Activated CD4-positive, alpha-beta T cell treated with anti-CD3 and anti-CD28 coated beads for 36 hours (primary cell): ENCODE measurements at places on chromosomes 5 and 9. TPM values are rescaled to one million over a fixed set of nuclear protein-coding genes. Genes with fewer than 3 reads are reported as not detected.

ARHGEF37 gene
- 1.7 TPM for total RNA-seq

FBP2 gene
- not detected for total RNA-seq

SLC34A3 gene
- not detected for total RNA-seq

FGF10 gene
- not detected for total RNA-seq

MARCOL gene
- total RNA-seq, result not detected

TAF11L10 gene
- not detected for total RNA-seq

MRPL36 gene
- total RNA-seq, result 51.4 TPM

GABBR2 gene
- total RNA-seq, result not detected

SPATA31D4 gene
- total RNA-seq, result not detected

ALDOB gene
- not detected for total RNA-seq

SNCAIP gene
- total RNA-seq, result not detected

ZNF484 gene
- 7.2 TPM for total RNA-seq

- DNase-seq, result peak; percentile 75
Observed at GRCh38 chr9:21965401-21965951, 28.7 kb downstream of the CDKN2A start.

GRCh38 chr9:19009391-19009965 lies 23.5 kb downstream of the SAXO1 start:
- no peak for DNase-seq

GRCh38 chr9:8633784-8634183 lies 834.2 kb upstream of the DMAC1 start:
- no peak for DNase-seq

DNA sequence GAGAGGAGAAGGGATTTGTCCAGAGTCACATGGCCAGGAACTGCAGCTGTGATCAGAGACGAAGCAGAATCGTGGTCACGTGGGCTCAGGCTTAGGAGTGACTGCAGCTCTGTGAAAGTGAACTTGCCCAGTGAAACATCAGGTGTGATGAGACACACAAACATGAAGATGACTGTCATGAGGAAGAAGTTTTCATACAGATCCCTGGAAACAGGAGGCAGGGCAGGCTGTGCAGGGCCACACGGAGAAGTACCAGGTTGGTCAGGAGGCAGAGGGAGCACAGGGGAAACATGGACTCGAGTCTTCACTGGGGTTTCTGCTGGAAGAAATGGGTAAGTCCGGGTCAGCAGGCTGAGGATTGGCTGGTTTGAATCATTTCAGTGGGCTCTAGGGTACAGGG lies 64.1 kb downstream of the BARX1 start:
- no peak for DNase-seq

GRCh38 chr5:167639766-167640165 lies 651.7 kb upstream of the WWC1 start:
- no peak for DNase-seq

GRCh38 chr5:120518581-120518980 lies 54.5 kb downstream of the PRR16 start:
- no peak for DNase-seq

DNA sequence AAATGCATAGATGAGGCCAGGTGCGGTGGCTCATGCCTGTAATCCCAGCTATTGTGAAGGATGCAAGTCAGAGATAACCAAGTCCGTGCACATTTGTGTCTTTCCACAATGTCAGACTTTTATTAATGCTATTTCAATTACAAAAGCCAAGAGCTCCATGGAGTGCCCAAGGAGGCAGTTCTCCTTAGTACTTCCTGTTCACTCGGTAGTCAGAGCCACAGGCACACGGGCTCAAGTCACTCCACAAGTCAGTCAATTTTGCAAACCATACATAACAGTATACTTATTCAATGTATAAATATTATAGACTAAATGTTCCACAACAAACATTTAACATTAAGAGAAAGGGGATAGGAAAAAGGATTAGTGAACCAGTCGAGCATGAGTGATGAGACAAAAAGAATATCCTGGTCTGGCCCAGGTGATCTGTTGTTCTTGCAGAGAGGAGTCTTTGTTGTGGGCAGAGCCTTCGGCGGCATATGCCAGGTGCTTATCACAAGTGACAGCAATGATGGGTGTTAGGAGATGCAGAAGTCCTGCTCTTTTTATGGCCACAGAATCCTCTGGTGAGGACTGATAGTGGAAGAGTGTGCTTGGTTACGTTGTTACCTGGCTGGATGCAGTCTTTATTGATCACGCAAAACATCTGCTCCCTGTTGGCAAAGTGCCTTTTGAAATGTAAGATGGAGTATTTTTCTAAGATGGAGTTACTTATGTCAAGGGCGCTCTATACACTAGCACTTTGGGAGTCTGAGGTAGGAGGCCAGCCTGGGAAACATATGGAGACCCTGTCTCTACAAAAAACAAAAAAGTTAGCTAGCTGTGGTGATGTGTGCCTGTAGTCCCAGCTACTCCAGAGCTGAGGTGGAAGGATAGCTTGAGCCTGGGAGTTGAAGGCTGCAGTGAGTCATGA lies 167.0 kb upstream of the FBXL17 start:
- no peak for DNase-seq

GRCh38 chr9:21801683-21802417 lies 586 bp upstream of the MTAP start:
- DNase-seq, result peak; percentile 45

DNA sequence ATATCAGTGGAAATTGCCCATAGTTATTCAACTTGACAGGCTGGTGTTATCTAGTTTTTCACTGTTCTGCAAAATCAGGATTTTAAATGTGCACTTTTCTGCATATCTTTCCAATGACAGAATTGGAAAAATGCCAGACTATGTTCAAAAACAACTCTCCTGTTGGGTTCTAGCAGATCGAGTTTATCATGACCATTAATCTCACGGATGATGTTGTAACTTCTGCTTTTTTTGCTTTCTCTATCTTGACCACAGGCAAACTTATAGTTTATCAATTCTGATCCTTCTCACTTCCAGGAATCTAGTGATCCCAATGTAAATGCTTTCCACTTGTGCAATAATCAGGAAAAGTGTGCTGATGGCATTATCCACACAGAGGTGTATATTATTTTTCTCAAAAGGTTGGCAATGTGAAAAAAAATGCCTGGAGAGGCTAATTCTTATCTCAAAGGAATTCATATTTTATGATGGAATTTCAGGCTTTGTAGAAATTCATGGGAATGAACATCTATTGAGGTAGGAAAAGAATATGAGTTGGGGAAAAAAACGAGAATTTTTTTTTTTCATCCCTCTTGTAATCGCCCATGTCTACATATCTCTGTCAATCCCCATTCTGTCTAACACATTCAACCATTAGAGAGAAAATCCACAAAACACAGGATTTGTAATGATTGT lies 73.6 kb upstream of the DAB2 start:
- no peak for DNase-seq

GRCh38 chr9:101400120-101400519 lies 1.5 kb downstream of the ZNF189 start:
- no peak for DNase-seq

- no peak for DNase-seq
Observed at GRCh38 chr9:15116130-15116580, 190.9 kb downstream of the TTC39B start.

- DNase-seq, result no peak
Observed at GRCh38 chr5:150394131-150394530, 18.6 kb downstream of the CD74 start.

DNA sequence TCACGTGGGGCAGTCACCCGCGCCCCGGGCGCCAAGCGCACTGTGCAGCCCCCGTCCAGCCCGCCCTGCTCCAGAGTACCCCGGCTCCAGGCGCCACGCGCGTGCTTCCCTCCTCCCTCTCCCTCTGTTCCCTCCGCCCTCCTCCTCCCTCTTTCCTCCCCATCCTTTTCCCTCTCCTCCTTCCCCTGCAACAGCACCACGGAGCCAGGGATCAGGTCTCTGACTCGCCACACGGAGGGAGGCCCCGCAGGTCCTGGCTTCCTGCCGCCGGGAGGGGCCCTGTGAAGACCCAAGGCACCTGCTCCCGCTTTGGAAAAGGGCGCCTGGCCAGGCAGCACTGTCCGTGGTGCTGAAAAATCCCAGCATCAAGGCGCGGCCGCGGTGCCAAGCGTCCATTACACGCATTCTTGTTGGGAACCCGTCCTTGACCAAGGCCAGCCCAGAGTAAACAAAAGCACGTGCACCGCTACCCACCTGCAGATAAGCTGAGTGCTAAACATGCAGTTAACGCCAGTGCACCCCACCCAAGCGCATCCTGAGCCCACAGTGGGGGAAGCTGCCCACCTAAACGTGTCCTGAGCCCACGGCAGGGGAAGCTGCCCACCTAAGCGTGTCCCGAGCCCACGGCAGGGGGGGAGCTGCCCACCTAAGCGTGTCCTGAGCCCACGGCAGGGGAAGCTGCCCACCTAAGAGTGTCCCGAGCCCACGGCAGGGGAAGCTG lies 21.7 kb downstream of the SLC6A18 start:
- DNase-seq, result peak; percentile 44

DNA sequence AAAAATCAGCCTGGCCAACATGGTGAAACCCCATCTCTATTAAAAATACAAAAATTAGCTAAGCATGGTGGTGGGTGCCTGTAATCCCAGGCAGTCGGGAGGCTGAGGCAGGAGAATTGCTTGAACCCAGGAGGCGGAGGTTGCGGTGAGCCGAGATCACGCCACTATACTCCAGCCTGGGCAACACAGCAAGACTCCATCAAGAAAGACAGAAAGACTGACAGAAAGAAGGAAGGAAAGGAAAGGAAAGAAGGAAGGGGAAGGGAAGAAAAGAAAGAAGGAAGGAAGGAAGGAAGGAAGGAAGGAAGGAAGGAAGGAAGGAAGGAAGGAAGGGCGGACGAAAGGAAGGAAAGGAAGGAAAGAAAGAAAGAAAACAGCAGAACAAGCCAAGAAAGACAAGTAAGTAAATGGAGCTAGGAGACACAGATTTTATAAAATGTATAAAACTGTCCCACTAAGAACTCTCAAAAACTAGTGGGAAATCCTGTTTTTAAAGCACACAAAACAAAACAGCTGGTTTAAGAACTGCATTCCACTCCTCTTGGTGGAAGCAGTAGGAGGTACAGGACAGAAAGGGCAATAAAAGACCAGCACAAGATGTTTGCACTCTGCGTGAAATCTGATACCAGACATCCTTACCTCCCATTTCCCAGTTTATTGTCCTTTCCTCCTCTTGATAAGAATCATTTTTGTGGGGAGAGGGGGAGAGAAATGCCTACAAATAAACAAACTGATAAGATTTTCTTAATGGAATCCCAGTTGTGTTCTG lies 46.7 kb downstream of the MYO10 start:
- DNase-seq, result no peak

- no peak for DNase-seq
Observed at GRCh38 chr5:152501294-152501693, 96.2 kb upstream of the NMUR2 start.

- DNase-seq, result no peak
Observed at GRCh38 chr9:93161786-93162562, 22.0 kb upstream of the WNK2 start.

DNA sequence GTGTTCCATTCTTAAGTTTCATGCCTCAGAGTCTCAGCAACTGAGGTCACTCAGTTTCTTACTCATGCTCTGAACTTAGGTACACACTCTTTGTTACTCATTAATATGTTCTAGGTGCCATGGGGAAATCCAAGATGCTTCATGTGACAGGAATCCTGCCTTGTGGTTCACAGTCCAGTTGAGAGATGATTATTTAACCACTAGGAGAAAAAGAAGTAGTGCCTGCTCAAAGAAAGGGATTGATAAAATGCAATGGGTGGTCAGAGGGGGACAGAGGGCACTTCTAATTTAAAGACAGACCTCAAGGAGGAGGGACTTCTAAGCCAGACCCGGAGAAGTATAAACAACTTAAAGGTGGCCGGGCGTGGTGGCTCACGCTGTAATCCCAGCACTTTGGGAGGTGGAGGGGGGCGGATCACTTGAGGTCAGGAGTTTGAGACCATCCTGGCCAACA lies 69.0 kb downstream of the UGCG start:
- DNase-seq, result peak; percentile 34

- no peak for DNase-seq
Observed at GRCh38 chr5:73952872-73953271, 326.9 kb downstream of the ARHGEF28 start.

DNA sequence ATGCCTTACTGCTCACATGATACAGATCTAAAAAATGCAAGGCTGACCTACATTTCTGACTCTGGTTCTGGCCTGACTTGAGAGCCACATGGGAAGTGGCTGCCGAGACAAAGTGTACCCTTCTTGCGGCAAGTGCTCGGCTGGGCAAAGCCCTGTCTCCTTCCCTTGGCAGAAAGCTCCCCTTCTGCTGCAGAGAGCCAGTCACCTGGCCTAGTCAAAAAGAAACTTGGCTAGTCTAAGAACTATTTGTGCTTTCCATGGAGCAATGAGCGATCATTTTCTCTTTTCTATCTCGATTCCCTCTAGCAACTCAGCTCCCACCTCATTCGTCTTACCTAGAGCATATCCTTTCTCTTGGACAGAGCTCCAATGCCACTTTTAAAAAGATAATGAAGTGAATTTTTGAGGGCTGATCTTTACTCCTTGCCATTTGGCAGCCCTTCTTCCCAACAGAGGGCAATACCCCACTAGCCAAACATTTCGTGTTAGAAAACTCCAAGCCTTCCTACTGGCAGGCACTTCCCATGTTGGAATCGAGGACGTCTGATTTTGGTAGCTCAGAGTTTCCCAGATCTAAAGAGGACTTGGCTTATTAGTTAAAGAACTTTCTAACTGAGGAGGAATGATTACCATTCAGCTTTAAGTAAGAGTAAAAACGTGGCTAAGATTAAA lies 108.1 kb upstream of the PRRC1 start:
- no peak for DNase-seq

DNA sequence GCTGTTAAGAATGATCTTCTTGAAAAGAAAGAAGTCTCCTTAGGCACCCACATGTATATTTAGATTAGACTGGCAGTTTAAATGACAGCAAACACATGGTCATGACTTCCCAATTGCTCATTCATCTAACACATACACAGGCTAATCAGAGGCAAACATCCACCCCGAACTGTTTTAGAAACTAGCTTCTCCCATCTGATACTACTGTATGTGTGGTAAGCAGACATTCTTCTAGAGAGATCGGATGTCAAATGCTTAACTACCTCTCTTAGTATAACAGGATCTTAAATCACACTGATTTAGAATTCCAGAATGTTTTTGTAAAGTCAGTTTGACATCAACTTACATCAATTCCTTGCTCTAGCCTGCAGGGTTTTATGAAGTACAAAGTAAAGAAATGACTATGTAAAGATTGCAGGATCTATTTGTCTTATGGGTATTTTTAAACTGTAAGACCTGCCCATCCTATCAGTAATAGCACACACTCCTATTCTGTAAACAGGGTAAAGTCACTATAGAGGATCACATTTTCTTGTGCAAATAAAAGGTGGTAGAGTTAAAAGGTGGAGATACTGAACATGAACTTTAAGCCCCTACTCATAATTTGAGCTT lies 239.7 kb downstream of the MLLT3 start:
- DNase-seq, result no peak

DNA sequence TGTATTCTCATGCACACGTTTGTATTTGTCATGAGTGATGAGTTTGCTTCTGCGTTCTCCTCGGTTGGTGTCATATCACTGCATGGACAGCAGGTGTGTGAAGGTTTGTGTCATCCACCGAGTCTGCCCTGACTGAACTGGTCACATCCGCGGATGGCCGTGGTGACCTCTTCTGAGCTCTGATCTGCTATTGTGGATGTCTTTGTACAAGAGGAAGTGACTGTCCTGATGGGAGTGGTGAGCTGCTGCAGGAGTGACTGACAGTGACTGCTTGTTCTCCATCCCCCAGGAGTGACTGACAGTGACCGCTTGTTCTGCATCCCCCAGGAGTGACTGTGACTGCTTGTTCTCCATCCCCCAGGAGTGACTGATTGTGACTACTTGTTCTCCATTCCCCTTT lies 69.9 kb downstream of the EHMT1 start:
- DNase-seq, result no peak

- no peak for DNase-seq
Observed at GRCh38 chr9:82109626-82110025, 121.1 kb downstream of the SPATA31D1 start.

GRCh38 chr9:88076286-88077070 lies 61.8 kb downstream of the SPATA31C2 start:
- DNase-seq, result peak; percentile 68
